ENCODE measurements at places on chromosomes 2 and 18. TPM values are rescaled to one million over a fixed set of nuclear protein-coding genes. Genes with fewer than 3 reads are reported as not detected.

- DNase-seq: no peak
These were observed 22.7 kb upstream of the TFPI start for GRCh38 chr2:187576906-187577305.

Gene SLC9A2
- 4.2 TPM for total RNA-seq

DNA sequence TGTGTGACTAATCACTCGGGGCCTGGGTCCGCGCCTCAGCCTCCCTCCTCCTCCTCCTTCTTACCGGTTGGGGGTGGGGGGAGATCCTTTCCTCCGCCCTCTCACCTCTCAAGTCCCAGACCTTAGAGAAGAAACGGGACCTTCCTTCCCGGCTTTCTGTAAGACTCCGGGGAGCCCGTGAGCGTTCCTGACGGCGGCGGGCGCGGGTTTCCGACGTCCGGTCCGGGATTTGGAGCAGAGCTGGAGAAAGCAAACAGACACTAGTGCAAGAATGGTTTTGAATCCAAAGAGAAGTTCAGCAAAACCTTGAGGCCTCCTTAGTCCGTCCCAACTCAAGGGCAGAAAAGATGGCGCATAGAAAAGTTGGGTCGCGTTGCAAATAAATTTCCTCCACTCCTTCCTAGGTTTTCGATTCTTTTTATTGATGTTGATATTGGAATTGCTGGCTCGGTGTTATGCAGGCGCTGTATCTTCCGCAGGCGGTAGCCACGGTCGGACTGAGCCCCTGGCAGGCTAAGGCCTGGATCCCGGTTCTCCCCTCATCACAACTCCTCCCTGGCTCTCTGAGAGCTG is 2.0 kb downstream of the DLX1 start:
- DNase-seq: no peak

Gene TOGARAM2
- total RNA-seq: 0.48 TPM

DNA sequence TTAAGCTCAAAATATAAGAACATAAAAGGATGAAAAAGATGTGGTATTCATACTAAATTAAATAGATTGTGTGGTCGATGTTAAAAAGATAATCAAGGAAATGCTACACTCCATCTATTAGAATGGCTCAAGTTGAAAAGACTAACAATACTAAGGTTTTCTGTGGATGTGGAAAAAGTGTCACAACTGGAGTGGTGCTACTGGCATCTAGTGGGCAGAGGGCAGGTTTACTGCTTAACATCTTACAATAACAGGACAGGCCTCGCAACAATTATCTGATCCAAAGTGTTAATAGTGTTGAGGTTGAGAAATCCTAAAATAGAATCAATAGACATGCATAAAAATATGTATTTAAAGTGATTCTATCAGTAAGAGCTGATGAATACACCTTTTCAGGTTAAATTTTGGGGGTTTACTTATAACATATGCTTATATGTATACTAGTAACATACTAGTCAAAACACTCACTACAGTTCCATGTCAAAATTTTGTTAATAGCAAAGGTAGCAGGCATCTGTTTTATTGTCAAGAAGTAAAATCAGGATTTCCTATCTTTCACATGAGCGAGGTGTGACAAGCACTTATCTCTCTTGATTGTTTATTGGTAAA is 91.5 kb upstream of the TMEFF2 start:
- DNase-seq: no peak

DNA sequence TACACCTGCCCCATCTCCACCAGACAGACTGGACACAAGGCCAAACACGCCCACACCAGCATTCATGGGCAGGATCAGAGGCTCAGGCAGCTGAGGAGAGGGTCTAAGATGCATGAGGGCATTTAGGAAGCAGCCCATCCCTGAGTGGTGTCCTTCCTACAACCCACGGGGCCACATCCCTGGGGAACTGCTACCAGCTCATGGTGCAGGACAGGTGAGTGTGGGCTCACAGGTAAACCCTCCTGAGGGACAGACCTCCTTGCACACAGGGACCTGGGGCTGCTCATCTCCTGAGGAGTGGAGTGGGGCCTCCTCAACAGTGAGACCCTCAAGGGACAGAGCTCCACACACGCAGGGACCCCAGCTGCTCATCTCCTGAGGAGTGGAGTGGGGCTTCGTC is 14.6 kb downstream of the PARD6G start:
- no peak for DNase-seq

DNA sequence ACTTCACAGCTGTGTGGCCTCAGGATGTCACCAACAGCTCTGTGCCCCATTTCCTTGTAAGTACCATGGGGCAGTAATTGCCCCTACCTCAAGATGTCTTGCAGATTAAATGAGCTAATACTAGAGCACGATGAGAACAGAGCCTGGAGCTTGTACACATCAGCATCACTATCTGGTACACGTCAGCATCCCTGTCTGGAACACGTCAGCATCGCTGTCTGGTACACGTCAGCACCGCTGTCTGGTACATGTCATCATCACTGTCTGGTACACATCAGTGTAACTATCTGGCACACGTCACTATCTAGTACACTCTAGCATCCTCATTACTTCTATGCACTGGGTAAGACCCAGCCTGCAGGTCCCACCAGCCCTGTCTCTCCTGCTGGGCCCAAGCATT is 37.2 kb downstream of the AQP12A start:
- no peak for DNase-seq

DNA sequence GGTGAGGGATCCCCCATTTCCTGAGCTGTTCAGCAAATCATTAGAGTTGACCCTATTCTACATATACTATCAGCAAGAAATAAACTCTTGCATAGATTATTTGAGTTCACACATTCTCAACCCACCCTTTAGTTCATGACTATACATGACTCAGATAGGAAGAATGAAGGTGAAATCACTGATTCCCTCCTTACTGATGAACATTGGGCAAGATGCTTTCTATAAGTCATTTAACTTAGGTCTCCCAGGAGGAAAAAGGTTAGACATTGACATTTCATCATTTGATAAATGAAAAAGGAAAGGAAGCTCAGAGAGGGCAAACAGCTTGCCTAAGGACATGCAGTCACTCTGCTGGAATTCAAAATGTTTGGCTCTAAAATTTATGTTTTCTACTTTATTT is 408.0 kb downstream of the TMEM182 start:
- no peak for DNase-seq

GRCh38 chr2:239839306-239839705 is 185.8 kb downstream of the NDUFA10 start:
- no peak for DNase-seq

Gene MREG
- total RNA-seq: 3.4 TPM

- DNase-seq: no peak
These were observed 180.4 kb downstream of the MBD5 start for GRCh38 chr2:148201075-148202004.

All from urinary bladder (tissue), 4 donors.